ENCODE measurements at places on chromosomes 11 and 22.

DNA sequence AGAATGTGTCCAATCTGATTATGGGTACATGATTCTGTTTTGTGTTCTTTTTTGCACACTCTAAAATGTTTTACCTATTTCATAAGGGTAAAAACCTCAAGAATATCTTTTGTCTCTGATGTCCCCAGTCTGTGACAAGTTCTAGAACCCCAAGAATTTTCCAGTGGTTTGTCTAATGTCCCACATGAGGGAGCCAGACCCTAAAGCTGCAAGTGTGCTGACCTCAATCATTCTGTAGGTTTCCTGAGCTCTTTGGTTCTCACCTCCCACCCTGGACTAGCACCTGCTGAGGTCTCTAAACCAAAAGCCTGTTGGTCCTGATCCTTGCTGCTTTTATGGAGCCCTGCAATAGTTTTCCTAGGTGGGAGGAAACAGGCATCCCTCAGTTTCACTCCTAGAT, 149.8 kb upstream of the MPPED2 start:
- no peak for DNase-seq

DNA sequence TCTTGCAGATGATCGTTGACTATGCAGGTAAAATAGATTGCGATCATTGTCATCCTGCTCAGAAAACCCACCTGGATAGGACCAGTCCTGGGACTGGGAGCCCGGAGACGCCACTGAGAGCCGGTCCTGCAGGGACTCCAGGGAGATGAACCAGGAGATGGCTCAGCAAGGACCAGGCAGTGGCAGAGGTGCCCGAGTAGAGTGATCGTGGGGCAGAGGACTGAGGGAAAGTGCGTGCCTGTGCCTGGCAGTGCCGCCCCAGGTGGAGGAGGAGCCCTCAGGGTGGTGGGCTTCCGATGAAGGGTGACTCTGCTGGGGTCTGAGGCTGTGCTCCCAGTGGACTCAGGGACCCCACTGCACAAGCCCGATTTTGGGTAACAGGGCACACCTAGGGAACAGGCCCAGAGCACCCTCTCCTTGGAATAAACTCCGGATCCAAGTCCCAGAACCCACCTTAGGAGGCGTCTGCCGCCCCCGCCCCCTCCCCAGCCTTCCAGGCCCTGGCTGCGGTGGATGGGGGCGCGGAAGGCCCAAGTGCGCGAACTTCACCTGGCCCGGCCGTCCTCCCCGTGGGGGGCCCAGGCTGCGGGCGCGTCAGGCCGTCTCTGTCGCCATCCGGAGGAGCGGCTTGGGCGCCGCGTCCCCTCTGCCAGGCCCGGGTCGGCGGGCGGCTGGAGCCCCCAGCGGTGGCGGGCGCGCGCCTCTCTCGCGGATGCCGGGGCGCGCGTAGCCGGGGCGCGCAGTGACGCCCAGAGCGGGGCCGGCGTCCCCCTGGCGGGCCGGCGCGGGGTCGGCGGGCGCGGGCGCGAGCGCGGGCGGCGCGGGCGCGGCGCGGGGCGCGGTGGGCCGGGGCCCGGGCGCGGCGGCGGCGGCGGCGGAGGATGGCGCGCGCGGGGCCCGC, 1338.8 kb downstream of the BRD1 start:
- no peak for DNase-seq

GRCh38 chr11:77287136-77287535, 14.3 kb downstream of the GDPD4 start:
- no peak for DNase-seq

GRCh38 chr22:26496456-26496855, 12.8 kb downstream of the SRRD start:
- DNase-seq: no peak

GRCh38 chr11:4903484-4903883, at the start of gene OR51A7:
TSS of gene OR51A7 (plus strand) at chr11:4903783. CDS start at chr11:4907370, 3,587 bp downstream.
- DNase-seq: no peak

DNA sequence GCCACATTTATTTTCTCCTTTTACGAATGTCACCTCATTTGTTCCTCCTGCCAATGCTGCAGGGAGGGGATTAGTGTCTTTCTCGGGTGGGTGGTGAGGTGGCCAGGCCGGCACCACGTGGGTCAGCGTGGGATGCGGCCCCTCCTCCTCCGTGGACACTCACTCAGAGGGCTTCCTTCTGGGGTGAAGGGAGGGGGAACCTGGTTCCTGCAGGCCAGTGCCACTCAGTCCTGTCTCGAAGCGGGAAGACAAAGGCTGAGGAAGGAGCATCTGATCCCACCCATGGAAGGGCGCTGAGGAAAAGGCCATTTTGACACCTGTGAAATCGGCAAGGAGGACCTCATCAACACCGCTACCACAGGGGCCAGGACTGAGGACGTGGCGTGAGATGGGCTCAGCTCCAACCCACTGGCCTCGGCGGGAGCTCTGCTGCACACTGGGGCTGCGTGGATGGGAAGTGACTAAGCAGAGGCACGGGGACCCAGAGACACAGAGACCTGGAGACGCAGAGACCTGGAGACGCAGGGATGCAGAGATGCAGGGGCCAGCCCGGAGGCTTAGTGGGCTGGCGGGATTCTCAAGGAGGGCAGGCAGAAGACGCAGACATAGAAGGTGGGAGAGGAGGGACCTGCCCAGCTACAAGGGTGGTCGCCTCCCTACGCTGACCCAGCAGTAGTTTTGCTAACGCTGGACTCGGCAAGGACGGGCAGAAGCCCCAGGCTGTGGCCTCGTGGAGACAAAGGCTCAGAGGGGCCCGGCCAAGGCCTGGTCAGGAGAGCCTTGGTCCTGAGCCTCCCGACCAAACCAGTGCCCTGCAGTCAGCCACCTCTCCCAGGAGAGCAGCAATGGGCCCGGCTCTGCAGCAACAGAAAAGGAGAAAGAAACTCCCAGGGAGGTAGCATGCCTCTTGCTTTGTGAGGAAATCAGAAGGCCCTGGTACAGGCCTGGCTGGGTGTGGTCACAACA, 1071.2 kb downstream of the BRD1 start:
- DNase-seq: no peak

- DNase-seq: no peak
These were observed 124.2 kb downstream of the SWAP70 start for GRCh38 chr11:9787981-9788521.

GRCh38 chr22:36806835-36807234, 10.0 kb downstream of the PVALB start:
- no peak for DNase-seq

DNA sequence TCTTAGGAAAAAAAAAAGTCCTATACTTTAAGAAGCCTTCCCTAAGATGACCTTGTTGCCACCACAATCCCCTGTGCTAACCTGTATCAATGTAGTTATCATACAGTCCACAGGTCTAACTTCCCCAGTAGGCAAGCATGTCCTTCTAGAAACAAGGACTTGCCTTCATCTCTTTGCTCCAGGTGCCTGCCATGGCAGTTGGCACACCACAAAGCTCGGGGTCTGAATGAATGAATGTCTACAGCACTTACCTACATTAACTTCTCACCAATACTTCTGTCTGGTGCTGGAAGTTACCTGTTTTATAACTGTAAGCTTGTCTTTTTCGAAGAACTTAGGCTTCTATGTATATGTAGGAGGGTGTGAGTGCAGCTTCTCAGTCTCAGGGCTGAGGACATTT, 23.4 kb downstream of the CLPB start:
- no peak for DNase-seq

GRCh38 chr11:47606731-47607130, 12.5 kb upstream of the C1QTNF4 start:
- no peak for DNase-seq

- no peak for DNase-seq
These were observed 67.2 kb upstream of the SC5D start for GRCh38 chr11:121225382-121225781.

- DNase-seq: no peak
These were observed 256.9 kb downstream of the KIRREL3 start for GRCh38 chr11:126743628-126744027.

DNA sequence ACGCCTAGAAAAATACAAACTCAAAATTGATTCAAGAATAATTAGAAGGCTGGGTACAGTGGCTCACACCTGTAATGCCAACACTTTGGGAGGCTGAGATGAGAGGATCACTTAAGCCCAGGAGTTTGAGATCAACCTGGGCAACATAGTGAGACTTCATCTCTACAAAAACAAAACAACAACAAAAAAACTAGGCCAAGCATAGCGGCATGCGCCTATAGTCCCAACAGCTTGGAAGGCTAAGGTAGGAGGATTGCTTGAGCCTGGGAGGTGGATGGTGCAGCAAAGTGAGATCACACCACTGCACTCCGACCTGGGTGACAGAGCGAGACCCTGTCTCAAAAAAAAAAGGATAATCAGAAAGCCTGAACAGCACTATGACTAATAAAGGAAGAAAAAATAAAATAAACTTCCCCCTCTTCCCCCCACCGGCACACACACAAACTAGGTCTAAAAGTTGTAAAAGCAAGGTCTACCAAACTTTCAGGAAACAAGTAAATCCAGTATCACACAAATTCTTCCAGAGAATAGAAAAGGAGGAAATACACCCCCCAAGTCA, 35.8 kb downstream of the RRAS2 start:
- DNase-seq: no peak

DNA sequence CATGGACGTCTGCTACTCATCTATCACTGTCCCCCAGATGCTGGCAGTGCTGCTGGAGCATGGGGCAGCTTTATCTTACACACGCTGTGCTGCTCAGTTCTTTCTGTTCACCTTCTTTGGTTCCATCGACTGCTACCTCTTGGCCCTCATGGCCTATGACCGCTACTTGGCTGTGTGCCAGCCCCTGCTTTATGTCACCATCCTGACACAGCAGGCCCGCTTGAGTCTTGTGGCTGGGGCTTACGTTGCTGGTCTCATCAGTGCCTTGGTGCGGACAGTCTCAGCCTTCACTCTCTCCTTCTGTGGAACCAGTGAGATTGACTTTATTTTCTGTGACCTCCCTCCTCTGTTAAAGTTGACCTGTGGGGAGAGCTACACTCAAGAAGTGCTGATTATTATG, 9.2 kb upstream of the OR9Q2 start:
- no peak for DNase-seq

- DNase-seq: no peak
These were observed 41.0 kb upstream of the EIF3D start for GRCh38 chr22:36569999-36570398.

- DNase-seq: no peak
These were observed 22.0 kb downstream of the FADS3 start for GRCh38 chr11:61869429-61869707.

DNA sequence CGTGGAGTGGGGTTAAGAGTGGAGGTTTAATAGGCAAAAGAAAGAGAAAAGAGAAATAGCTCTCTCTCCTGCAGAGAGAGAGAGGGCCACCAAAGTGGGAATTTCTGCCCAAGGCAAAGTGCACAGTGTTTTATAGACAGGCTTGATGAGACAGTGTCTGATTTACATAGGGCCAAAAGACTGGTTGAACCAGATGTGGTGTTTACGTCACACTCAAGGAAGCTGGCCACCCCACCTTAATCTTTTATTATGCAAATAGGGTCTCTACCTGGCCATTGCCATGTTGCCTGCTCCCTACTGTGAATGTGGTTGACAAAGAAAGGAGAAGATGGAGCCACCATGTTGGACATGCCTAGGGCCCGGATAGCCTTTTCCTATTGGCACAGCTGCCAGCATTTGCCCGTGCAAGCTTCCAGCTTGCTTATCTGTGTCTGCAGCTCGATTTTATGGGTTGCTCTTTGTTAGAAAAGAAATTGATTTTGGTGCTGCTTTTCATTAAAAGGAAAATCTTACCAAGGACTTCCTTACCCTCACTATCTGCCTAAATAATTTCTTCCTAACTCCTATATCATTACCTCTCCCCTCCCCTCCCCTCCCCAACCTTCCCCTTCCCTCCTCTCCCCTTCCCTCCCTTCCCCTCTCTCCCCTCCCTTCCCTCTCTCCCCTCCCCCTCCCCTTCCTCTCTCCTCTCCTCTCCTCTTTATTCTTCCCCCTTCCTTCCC, 436.0 kb downstream of the NELL1 start:
- DNase-seq: no peak

DNA sequence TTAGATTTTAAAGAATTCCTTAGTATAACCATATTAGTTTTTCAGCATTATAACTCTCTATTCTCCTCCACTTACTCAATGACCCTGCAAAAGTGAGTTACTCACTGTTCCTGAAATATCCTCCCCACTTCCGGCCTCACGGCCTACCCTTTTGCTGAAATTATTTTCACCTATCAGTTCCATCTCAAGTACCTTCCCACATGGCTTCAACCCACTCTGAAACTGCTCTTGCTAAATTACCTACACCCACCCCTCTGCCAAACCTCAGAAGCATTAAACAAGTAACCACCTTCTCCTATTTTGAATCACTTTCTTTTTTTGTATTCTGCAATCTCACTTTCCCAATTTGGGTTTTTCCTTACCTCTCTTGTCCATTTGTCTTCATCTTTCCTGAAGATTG, 37.7 kb downstream of the OR5P2 start:
- no peak for DNase-seq

DNA sequence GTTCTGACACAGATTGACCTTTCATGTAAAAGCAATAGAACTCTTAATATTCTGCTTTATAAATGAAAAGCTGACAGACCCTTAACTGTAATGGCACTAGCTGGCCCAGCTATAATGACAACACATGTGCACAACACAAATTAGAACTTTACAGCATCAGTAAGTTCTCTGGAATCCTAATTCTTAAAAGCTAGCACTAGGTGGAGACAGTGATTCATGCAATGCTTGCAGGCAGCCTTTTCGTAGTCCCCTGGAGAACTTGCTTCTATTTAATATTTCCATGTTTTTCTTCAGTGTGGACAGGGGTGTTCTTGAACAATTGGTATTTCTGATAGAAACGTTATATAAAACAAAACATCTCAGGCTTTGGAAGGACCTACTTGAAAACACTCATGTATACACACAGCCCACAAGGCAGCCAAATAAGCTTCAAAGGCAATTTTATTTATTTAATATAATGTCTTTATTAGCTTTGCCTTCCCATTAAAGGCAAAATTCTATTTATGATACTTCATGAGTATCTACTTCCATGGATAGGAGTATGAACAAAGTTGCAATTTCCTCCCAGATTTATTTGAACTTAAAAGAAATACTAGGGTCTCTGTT, 374.3 kb upstream of the MPPED2 start:
- no peak for DNase-seq

GRCh38 chr11:47514825-47515647, 37.9 kb downstream of the CELF1 start:
- no peak for DNase-seq

DNA sequence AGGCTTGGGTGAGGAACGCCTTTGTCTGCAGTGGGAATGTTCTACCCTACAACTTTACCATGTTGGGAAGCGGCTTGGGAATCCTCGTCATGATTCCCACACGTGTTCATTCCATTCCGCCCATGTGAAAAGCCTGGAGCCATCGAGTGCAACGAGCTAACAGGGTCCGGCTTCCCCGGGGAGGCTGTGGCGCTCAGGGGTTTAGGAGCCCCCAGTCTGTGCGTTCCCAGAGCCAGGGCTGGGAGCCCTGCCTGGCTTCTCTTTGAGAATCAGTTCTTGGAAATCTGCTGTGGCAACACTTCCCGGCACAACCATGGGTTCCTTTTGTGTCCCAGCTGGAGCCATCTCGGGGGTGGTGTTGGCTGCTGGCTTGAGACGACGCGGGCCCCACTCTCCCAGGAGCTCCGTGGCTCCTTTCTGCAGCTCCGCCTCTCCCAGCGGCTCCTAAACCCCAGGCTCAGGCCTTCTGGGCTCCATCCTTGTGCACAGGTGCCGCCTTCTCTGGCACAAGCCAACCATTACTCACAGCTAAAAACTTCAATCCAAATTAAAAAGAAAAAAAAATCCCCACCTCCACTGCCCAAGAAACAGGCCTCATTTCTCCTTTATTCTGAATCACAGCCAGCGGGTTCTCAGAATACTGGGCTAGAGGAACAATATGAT, 18.7 kb upstream of the PPFIA1 start:
- DNase-seq: no peak

GRCh38 chr11:66570079-66570849, 1.9 kb upstream of the CTSF start:
- DNase-seq: no peak

Data from pulmonary artery endothelial cell (primary cell).